A673 (cell line): ENCODE measurements at places on chromosomes 4 and X. TPM values are rescaled to one million over a fixed set of nuclear protein-coding genes. Genes with fewer than 3 reads are reported as not detected.

Gene TRIM75
- not detected in 2 replicates for total RNA-seq

Gene SMS
- total RNA-seq, result 108 and 110 TPM in 2 replicates

- no peaks in the 10 kb centered on the region for H3K27me3 ChIP-seq
- H3K27ac ChIP-seq, result no peak overlapping the region
- H3K4me3 ChIP-seq, result no peak overlapping the region
- no peak for DNase-seq
These were observed 68.0 kb upstream of the HPGD start for GRCh38 chr4:174590336-174590735.

DNA sequence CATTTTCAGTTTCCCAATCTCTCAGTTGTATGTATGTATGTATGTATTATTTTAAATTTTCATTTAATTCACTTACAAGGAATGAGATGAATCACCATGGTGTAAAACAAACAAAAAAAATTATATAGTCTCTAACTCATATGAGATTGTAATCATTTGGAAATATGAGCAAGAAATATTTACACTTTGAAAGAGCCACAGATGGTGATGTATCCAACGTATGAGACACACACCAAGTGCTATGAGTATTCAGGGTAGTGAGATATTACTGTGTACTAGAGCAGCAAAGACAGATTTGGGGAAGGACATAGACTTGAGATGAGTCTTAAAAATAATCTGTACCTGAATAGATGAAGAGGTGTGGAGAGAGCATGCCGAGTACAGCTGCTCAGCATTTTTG is 1154.4 kb downstream of the RAPGEF2 start:
- no peaks in the 10 kb centered on the region for H3K27me3 ChIP-seq

DNA sequence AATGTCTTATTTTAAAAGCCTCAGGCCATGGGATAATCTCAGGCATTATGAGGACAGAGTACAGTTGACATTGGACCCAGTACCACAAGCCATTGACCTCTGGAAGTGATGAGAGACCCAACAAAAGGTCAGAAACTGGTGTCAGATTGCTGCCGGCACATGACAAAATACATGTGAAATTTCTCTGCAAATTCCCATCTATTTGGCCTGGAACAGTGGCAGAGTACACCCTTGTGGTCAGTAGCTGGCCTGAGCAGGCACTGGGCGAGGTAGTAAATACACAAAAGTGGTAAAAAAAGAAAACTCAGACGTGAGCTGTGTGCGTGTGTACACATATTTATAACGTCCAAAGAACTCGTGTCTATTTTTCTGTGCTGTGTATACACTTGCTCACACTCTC is 155.5 kb downstream of the DHX15 start:
- H3K36me3 ChIP-seq, result no peaks in the 10 kb centered on the region
- H3K4me1 ChIP-seq, result no peaks in the 10 kb centered on the region
- H3K27me3 ChIP-seq, result peaks cover 45% of the 10 kb centered on the region
- H3K27ac ChIP-seq, result no peak overlapping the region
- H3K4me3 ChIP-seq, result no peak overlapping the region
- no peak for DNase-seq
